Activated naive CD4-positive, alpha-beta T cell treated with anti-CD3 and anti-CD28 coated beads, Interleukin-2, amount 50 U/mL, for 72 hours (primary cell): ENCODE measurements at places on chromosomes 4 and X. TPM values are rescaled to one million over a fixed set of nuclear protein-coding genes. Genes with fewer than 3 reads are reported as not detected.

Gene ADH1A
- total RNA-seq, result not detected

GRCh38 chrX:154016366-154017076, 3.2 kb downstream of the IRAK1 start:
- no peak for DNase-seq

- no peak for DNase-seq
Measured at GRCh38 chr4:55177461-55177860, 52.1 kb upstream of the KDR start.

- no peak for DNase-seq
Measured at GRCh38 chr4:95155759-95156451, 392.9 kb downstream of the UNC5C start.

DNA sequence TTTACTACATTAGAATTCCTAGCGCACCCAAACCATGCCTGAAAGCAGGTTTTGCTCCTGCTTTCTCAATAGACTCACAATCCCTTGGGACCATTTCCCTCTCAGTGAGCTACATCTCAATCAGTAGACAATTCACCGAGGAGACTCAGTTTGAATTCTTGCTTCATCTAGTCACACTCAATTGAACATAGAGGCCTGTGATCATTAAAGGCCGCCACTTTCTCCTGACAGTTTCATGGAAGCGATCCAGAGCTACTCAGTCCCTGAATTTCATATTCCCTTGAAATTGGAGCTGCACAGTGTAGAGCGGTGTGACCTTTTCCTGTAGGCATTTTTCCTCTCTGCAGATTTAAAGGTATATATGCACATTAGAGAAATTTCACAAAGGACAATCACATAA, 193.9 kb upstream of the SPOCK3 start:
- DNase-seq, result no peak
